ENCODE measurements at places on chromosomes 5 and 9.

DNA sequence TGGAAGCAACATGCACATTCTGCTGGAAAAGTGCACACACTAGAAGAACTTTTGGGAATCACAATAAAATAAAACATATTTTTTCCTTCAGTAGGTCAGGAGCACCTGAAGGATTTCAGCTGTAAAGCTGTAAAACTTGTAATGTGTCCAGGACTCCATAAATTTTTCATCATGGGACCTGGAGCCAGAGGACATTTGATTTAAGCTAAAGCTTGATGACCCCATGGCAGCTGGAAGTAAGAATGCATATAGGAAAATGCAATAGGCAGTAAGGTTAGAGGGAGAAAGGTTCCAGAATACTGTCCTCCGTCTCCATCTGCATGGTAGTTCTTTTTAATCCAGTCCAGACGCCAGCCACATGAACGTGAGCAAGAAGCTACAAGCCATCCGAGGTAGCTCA is 166.0 kb downstream of the ADAMTSL1 start:
- no peak for DNase-seq

- no peak for DNase-seq
Measured at GRCh38 chr5:146877783-146878475, 628 bp downstream of the PPP2R2B start.

- DNase-seq: no peak
Measured at GRCh38 chr5:154898210-154898609, 39.8 kb downstream of the CNOT8 start.

GRCh38 chr5:123997462-123998215 is 485.7 kb downstream of the CSNK1G3 start:
- DNase-seq: peak; percentile 83

DNA sequence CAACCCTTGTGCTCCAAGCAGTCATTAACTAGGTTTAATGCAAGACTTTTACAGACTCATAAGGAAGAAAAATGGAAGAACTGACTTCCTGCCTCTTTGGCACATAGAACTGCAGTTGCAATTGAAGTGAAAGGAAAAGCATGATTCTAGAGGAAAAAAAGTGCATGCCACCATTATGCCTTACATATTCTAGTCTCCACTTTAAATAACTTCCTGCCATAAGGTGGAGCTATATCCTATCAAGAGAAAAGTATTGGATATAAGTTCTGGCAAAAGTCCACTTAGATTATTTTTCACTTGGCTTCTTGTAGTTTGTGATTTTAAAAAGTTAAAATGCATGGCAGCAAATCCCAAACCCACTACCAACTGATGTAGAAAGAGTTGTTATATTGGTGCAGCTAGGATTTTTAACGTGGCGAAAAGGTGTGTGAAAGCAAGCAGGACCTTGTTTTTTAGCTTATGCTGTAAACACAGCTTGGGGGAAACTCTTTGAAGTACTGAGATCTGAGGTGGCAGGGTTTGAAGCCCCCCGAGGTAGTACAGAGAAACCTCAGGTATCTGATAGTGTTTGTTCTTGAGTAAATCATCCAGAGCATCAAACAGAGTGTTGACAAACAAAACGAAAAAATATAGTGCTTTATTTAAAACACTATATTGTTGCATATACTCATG is 117.9 kb downstream of the ANXA1 start:
- DNase-seq: peak; percentile 10

DNA sequence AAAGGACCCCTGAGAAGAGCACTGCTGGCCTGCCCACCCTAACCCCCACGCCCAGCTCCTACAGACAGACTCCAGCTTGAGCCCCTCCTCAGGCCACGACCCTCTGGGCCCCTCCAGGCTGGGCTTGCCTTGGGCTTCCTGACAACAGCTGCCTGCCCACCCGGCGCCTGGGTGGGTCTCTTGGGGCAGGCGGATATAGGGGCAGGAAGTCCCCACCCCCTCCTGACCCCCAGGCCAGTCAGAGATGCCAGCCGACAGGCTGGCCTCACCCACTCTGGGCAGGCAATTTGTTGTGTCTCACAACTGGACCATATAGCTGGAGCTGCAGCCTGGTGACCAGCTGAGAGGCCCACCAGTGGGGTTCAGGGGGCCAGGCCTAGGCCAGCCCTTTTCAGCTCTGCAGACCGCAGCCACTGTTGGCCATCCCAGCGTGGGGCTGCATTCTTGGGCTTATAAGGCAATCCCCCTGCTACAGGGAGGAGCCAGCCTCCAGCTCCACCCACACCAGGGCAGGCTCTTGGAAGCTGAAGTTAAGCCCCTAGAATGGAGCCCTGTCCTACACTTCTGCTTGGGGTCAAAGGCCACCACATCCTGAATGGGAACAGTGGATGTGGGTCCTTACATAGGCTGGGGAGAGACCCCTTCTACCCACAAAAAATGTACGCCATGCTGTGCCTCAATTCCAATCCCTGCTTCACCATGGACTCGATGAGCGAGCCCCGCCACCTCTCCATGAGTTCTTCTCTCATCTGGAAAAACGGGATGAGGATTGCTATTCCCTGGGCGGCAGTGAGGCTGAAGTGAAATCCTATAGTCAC is 2.0 kb downstream of the PDLIM7 start:
- DNase-seq: peak; percentile 77

DNA sequence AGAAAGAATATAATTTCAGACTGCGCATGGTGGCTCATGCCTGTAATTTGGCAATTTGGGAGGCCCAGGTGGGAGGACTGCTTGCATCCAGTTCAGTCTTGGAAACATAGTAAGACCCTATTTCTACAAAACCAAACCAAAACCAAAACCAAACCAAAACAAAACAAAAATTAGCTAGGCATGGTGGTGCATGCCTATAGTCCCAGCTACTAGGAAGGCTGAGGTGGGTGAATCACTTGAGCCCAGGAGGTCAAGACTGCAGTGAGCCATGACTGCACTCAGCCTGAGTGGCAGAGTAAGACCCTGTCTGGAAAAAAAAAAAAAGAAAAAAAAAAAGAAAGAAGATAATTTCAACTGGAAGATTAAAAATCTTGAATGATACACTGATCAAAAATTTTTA is 137.0 kb upstream of the ACOT12 start:
- DNase-seq: no peak

GRCh38 chr5:1363160-1363559 is 18.3 kb upstream of the CLPTM1L start:
- DNase-seq: no peak

- no peak for DNase-seq
Measured at GRCh38 chr5:26579712-26580111, 458.7 kb downstream of the CDH9 start.

DNA sequence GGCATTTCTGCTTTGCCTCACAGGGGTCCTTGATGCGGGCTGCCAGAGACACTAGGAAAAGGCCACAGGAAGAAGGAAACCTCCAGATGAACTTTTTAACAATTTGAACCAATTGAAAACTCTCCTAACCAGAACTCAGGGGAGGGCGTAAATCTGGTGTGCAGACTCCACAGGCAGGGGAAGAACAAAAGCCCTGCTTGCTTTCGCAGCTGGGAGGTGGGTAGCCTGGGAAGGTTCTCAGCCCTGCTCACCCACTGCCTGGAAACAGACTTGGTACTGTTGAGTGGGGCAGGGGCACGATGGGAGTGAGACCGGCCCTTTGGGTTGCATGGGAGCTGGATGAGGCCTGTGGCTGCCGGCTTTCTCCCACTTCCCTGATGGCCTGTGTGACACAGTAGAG is 237.8 kb upstream of the TLE4 start:
- no peak for DNase-seq

DNA sequence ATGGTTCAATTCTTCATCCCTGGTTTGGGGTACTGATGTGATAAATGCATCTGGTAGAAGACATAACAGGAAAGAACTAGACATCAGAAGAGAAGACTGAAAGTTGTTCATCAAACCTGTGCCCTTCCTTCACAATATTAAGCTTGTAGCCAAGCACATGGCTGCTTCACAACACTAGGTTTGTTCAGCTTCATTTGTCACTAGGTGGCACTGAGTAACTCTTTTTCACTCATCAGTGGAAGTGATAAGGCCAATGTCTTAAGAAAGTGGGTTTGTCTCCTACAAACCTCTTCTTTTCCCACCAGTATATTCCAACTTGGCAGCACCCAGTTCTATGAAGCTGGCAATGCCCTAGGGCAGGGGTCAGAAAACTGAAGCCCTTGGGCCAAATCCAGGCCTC is 26.9 kb downstream of the ZNF484 start:
- no peak for DNase-seq

DNA sequence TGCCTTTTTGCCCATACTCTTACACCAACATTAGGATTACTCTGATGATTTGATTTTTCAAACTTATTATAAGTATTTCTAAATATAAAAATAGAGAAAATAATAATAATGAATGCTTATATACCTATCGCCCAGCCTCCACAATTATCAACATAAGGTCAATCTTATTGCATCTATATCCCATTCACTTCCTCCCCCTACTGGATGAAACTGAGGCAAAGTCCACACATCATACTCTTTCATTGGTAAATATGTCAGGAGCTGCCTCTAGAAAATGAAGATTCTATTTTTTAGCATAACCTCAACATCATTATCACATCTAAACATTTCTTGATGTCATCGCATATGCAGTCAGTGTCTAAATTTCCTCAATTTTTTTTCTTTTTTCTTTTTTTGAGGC is 44.3 kb downstream of the SH3RF2 start:
- DNase-seq: no peak

DNA sequence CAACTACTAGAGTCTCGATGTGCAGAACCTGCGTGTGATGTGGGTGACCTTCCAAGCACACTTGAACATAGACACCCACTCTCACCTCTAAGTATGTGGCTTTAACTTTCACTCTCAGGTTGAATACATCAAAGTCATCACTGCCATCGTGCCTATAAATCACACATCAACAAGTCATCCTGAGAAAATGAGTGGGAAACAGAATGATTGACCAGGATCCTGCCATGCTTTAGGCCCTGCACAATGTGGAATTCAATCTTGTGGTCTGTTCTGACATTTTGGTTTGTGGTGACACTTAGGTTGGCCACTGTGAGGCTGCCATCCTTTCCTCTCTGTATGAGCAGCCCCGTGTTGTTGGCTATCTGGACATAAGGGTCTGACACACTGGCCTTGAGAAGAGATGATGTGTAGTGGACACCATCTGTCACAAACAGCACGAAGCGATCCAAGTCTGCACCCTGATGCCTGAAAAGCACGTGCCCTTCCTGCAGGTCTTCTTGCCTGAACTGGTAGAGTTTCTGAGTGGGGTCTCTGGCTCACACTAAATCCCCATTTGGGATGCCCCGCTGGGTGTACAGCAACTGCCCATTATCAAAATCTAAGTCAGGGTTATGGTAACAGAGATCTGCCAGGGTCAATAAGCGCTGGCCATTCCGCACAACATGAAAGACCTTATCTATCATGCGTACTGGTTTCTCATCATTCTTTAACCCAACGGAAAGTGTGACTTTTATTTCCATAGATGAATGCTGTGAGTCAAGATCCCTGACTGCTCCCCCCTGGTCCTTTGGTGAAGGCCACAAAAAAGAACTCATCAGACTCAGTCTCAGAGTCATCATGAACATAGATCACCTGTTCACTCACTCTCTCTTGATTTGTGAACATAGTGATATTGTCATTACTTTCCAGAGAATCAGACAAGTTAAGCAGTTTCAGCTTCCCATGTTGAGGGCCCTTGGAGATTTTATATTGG is 116.6 kb downstream of the ESM1 start:
- no peak for DNase-seq

DNA sequence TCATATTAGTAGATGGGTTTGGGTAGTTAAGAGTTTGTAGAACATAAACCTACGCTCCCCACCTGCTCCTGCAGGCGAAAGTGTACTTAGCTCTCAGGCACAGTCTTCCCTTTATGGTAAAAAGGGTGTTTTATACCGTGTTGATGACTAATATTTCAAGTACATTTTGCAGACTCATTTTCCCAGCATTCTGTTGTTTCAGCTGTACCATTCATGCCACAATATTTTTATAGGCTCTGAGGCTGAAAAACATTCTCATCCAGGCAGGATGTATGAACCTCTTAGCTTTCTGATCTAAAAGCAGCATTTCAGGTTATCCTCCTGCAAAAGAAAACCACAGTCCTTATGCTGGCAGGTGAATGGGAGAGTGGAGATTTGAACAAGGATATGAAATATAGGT is 231.4 kb downstream of the NR2F1-AS1 start:
- DNase-seq: peak; percentile 64

DNA sequence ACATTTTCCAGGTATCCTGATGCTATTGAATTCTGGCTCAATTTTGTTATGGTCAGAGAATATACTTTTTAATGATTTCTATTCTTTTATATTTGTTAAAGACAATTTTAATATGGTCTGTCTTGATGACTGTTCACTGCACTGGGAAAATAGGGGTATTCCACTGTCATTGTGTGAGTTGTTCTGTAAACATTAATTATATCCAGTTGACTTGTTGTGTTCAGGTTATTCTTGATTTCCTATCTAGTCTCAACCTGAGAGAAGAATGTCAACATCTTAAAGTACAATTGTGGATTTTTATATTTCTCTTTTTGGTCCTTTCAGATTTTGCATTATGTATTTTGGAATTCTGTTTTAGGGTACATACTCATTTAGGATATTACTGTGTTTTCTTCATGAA is 59.9 kb upstream of the EXOC3 start:
- DNase-seq: no peak

Measured in skeletal muscle cell (primary cell).